Mucosa of descending colon (tissue), 3 donors: ENCODE measurements at places on chromosomes 7 and 10. TPM values are rescaled to one million over a fixed set of nuclear protein-coding genes. Genes with fewer than 3 reads are reported as not detected.

Gene LRRD1
- not detected for total RNA-seq

Gene C7orf33
- not detected for total RNA-seq

Gene AGK
- 16.7 TPM for total RNA-seq

Gene WBP1L
- total RNA-seq: 51.0 TPM

Gene FZD1
- total RNA-seq: 7.3 TPM

Gene MYL10
- total RNA-seq: not detected

Gene DGKB
- total RNA-seq: 5.6 TPM

Gene TWIST1
- 0.36 TPM for total RNA-seq

Gene CYP26C1
- total RNA-seq: not detected

Gene SPOCK2
- total RNA-seq: 3.1 TPM

Gene TSPAN13
- 91.4 TPM for total RNA-seq
